ENCODE measurements at places on chromosomes 2 and 18.

DNA sequence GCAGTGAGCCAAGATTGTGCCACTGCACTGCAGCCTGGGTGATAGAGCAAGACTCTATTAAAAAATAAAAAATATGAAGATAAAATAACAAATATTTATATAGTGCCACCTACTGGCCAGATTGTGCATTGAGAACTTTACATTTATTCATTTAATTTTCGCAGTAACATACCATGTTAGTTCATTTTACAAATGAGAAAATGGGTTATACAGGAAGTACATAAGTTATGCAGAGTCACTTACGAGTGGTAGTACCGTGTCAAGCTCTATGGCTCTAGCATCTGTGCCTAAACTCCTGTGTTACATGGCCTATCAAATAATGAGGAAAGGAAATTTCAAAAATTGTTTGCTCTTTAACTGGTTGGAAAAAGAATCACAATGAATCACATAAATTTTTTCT, 27.9 kb downstream of the RIF1 start:
- peak; percentile 7 for DNase-seq

DNA sequence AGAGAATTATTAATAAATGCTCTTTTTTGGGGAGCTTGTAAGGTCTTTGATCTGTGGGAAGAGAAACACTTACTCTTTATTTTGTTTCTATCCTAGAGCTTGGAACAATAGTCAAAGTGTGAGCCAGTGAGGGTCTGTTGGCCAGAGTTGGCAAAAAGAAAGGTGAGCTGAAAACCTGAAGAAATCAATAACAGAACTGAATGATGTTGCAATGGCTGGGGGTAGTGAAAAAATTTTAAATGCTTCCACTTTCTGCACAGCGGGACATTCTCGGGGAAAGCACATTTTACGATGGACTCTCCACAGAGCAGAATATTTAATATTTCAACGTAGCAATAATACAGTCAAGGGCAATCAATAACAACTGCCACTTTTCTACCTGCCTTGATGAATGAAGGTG, 78.9 kb downstream of the SKA1 start:
- no peak for DNase-seq

GRCh38 chr18:79952996-79953559, 1.6 kb upstream of the SLC66A2 start:
- no peak for DNase-seq

GRCh38 chr18:55317864-55318263, 270.1 kb downstream of the TCF4 start:
- peak; percentile 17 for DNase-seq

GRCh38 chr2:26020231-26020640, 13.6 kb upstream of the RAB10 start:
- no peak for DNase-seq

DNA sequence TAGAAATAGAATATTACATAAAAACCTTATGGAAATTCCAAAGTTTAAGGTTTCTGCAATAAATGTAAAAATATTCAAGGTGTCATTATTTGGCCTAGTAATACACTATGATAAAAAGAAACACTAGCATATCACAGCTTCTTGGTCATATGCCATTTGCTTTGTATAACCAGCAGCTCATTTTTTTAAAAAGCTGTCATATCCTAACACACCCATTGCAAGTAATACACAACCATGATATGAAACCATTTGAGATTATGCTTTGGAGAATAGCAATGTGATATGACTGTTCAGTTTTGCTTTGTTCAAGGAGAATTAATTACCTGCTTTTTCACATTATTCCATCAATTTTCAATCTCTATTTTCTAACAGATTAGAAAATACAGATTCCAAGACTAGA, 149.0 kb downstream of the IKZF2 start:
- DNase-seq, result no peak

- DNase-seq, result peak; percentile 26
These were observed 73.3 kb downstream of the PIK3C3 start for GRCh38 chr18:42028247-42028832.

DNA sequence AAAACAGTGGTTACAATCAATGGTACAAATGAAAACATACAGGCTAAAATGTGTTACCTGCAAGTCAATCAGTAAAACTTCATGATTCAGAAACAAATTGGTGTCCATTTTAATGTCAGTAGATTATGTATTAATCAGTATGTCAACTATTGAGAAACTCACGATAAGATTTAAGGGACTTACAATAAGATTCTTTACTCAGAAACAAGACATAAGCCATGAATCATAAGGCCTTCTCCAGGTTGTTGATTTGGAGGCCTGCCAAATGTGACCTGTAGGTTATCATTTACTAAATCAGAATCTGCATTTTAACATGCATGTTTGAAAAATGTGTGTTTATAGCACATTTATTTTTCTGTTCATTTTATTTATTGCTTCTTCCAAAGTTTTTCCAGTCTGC, 623.1 kb downstream of the CCDC85A start:
- DNase-seq, result peak; percentile 48

GRCh38 chr18:61549416-61549815, 216.2 kb downstream of the CDH20 start:
- DNase-seq, result peak; percentile 19

GRCh38 chr2:137172162-137172561, 406.8 kb downstream of the THSD7B start:
- no peak for DNase-seq

GRCh38 chr2:182818925-182819324, 47.5 kb downstream of the FRZB start:
- no peak for DNase-seq

- DNase-seq, result no peak
These were observed 5.8 kb downstream of the MYO1B start for GRCh38 chr2:191250986-191251385.

- no peak for DNase-seq
These were observed 73.3 kb downstream of the SH3BP4 start for GRCh38 chr2:235024931-235025773.

GRCh38 chr2:42085706-42086487, 38.1 kb downstream of the PKDCC start:
- DNase-seq, result peak; percentile 23

GRCh38 chr2:148909114-148909513, 34.1 kb downstream of the KIF5C start:
- peak; percentile 14 for DNase-seq

DNA sequence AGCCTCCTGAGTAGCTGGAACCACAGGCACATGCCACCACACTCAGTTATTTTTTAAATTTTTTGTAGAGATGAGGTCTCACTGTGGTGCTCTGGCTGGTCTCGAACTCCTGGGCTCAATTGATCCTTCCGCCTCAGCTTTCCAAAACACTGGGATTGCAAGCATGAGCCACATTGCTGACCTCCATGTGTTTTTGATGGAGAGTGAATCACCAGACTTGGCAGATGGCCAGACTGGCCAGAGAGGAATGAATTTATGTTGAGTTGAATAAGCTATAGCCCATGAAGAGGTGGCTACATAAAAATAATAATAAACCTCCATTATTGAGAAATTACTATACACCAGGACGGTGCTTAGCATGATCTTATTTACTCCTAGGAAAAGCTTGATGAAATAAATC, 91.5 kb downstream of the MREG start:
- DNase-seq, result peak; percentile 78

GRCh38 chr2:130300258-130300969, 42.3 kb upstream of the IMP4 start:
- no peak for DNase-seq

- DNase-seq, result peak; percentile 11
These were observed 6.8 kb downstream of the SFT2D3 start for GRCh38 chr2:127707890-127708648.

- DNase-seq, result no peak
These were observed 90.6 kb downstream of the TTC32 start for GRCh38 chr2:19811186-19811585.

DNA sequence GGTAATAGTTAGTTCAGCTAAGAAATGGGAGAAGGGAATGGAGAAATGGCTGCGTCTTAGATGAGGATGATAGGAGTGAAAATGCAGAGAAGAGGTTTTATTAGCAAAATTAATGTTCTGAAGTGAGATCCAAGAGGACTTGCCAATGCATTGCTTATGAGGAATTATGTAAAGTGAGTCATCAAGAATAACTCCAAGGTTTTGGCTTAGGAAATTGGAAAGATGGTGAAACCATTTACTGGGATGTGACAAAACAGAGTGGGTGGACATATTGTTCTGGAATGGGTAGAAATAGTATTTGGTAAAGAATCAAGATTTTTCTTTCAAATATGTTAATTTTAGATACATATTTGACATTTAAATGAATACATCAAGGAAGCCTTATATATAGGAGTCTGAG, 306.6 kb upstream of the CYRIA start:
- DNase-seq, result no peak

GRCh38 chr18:8607776-8608742, 1.2 kb upstream of the RAB12 start:
- no peak for DNase-seq

DNA sequence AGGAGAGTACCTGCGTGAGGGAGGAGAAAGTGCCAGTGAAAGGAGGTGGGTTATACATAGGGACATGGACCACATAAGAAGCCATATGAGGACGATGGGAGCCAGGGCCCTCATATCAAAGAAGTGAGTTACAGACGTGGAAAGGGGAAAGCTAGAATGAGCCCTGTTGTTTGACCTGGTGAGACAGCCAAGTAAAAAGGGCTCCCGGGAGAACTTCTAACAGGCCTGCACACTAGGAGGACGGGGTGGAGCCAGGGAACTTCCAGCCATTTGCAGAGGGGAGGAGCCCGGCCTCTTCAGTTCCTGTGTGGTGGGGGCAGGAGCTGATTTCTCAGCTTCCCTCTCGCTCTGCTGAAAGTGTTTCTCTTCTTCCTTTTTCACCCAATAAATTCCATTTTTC, 84.1 kb upstream of the SLC66A3 start:
- no peak for DNase-seq

DNA sequence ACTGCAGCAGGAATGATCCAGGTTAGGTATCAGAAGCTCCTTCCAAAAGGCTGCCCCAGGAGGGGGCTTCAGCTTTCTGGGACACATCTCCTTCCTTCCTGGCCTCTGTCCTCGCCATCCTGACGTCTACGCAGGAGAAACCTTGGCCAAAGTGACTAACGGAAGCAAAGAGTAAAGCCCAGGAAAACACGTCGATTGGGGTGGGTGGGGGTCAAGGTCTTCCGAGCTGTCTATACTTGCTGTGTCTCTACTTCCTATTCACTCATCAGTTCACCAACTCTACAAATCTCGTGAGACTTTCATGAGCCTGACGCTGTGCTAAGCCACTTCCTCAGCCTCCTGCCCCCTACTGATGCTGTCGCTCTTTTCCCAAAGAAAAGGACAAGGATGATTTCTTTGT, 212.6 kb downstream of the TNS1 start:
- no peak for DNase-seq

DNA sequence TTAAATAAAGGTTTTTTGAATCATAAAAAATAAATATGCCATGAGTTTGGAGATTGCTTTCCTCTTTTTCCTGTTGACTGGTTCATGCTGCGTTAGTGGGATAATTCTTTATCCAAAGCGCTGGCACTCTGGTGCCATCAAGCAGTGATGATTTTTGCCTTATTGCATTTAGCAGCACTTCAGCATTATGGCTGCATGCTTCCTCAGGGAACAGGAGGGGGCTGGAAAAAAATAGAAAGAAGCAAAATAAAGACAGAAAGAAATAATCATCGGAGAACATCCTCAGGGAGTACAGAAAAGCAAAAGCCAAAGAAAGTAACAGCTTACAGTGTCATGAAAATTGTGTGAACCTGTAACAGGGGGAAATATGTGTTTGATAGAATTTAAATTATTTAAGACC, 1408.2 kb upstream of the PIK3C3 start:
- DNase-seq, result no peak

- peak; percentile 49 for DNase-seq
These were observed 61.2 kb downstream of the ACYP2 start for GRCh38 chr2:54176577-54176976.

DNA sequence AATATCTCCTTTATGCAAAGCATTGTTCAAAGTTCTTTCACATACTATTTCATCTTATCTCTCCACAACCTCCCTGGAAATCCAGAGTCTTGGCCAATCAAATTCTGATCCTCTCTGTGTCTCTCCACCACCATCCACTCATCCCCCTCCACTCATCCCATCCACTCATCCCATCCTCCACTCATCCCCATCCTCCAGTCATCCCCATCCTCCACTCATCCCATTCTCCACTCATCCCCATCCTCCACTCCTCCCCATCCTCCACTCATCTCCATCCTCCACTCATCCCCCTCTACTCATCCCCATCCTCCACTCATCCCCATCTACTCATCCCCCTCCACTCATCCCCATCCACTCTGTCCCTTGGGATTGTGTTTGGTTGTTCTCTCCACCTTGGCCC, 101.1 kb downstream of the BCL2 start:
- no peak for DNase-seq

DNA sequence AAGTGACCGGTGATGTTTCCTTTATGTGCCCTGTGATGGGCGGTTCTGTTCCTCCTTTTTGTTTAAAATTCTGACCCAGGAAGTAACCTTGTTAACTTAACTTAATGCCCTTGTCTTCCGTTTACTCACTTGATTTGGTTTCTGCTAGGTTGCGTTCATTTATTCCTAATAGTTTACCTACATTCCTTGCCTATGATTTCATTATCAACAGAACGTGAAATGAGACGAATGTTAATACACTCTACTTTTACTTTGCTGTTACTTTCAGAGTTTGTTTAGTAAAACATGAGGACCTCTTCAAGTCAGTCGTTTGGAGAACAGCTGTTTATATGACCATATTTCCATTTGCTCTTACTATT, 638 bp downstream of the CEP192 start:
- no peak for DNase-seq

GRCh38 chr2:84846741-84847142, 34.1 kb downstream of the TRABD2A start:
- peak; percentile 75 for DNase-seq

GRCh38 chr2:6864923-6865345, 773 bp downstream of the CMPK2 start:
- no peak for DNase-seq

DNA sequence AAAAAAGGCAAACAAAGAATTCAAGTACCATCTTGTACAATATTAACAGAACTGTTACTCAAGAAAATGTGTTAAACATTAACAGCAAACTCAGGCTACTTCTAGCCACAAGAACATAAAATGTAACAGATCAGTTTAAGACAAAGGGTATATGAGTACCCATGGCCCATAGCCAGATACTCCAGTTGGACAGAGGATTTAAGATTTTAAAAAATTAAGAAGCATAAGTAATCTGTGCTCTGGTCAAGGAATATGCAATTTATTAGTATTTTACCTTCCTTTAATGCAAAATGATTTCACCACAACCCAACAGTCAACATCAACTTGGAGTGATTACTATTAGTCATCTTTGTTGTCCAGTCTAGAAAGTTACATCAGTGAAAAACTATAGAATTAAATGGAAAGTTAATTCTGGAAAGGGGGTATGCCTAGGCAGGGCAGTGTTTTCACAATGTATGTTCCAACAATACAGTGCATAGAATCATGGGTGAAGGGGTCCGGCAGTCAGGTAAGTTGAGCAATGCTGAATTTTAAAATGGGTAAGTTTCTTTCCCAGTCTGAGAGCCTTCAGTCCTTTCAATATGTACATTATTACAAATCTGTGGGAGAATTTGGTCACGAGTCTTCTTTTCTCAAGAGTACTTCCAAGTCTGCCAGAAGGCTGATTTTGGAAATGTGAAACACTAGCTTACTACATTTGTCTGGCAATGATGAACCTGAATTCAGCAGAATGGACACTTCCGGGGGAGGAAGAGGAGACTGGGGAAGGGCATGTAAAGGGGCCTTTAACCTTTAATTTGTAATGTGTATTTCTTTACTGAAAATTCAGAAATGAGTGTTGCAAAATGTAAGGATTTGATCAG, 34.5 kb downstream of the SFT2D3 start:
- DNase-seq, result no peak

All from M059J (cell line).